CD8-positive, alpha-beta T cell (primary cell): ENCODE measurements at places on chromosomes 2 and 18. TPM values are rescaled to one million over a fixed set of nuclear protein-coding genes. Genes with fewer than 3 reads are reported as not detected.

Gene TCF23
- not detected for total RNA-seq

Gene KDM3A
- total RNA-seq = 227 TPM

Gene RPRM
- total RNA-seq = 0.44 TPM

Gene NEU2
- total RNA-seq = not detected

Gene PHOSPHO2
- total RNA-seq = 2.3 TPM

Gene PID1
- total RNA-seq = not detected

Gene TRIM43
- not detected for total RNA-seq

Gene PXDN
- total RNA-seq = 1.4 TPM

Gene GPR39
- not detected for total RNA-seq

Gene ZEB2
- total RNA-seq = 76.7 TPM

Gene IL1F10
- not detected for total RNA-seq

Gene GDF7
- total RNA-seq = not detected

Gene MOGAT1
- not detected for total RNA-seq

Gene LRP1B
- not detected for total RNA-seq

Gene CFC1
- not detected for total RNA-seq

Gene CDH20
- total RNA-seq = 0.30 TPM

Gene LYPD6B
- not detected for total RNA-seq

Gene SERPINB4
- not detected for total RNA-seq

Gene FEV
- not detected for total RNA-seq

Gene SAG
- total RNA-seq = 0.19 TPM

Gene NEUROD1
- total RNA-seq = not detected

Gene CCDC85A
- total RNA-seq = not detected

Gene PRSS56
- not detected for total RNA-seq

Gene TNFRSF11A
- 0.03 TPM for total RNA-seq

Gene IGFBP2
- 0.22 TPM for total RNA-seq

Gene ARMC9
- 1.4 TPM for total RNA-seq

Gene ACTG2
- total RNA-seq = not detected

Gene ANO7
- 0.30 TPM for total RNA-seq

Gene CFAP210
- 1.4 TPM for total RNA-seq

Gene NDC80
- 7.1 TPM for total RNA-seq

Gene ASXL3
- not detected for total RNA-seq

Gene PRKAG3
- not detected for total RNA-seq

Gene CFC1B
- total RNA-seq = not detected

Gene HTR2B
- total RNA-seq = not detected

Gene GREB1L
- not detected for total RNA-seq

Gene TTN
- 22.9 TPM for total RNA-seq

Gene FAM124B
- not detected for total RNA-seq

Gene FAM110C
- 0.19 TPM for total RNA-seq

Gene SERPINB3
- total RNA-seq = not detected

Gene PDE6D
- total RNA-seq = 4.7 TPM
